ENCODE measurements at places on chromosomes 11 and 22.

- no peak for DNase-seq
These were observed 390.9 kb upstream of the ARHGAP42 start for GRCh38 chr11:100296051-100296679.

- no peak for DNase-seq
These were observed 125.0 kb downstream of the RASSF10 start for GRCh38 chr11:13134066-13134465.

GRCh38 chr11:19813158-19813879 lies 100.7 kb downstream of the NAV2 start:
- no peak for DNase-seq

GRCh38 chr11:2142762-2143202 lies 3.6 kb upstream of the IGF2 start:
- DNase-seq, result peak; percentile 92

- DNase-seq, result no peak
These were observed 93.2 kb downstream of the EXT2 start for GRCh38 chr11:44188643-44189042.

- no peak for DNase-seq
These were observed 182.9 kb upstream of the CTSC start for GRCh38 chr11:88520391-88520790.

- no peak for DNase-seq
These were observed 4.9 kb downstream of the MMP13 start for GRCh38 chr11:102950622-102951081.

- DNase-seq, result no peak
These were observed 47.5 kb downstream of the IGLL5 start for GRCh38 chr22:22935056-22935545.

DNA sequence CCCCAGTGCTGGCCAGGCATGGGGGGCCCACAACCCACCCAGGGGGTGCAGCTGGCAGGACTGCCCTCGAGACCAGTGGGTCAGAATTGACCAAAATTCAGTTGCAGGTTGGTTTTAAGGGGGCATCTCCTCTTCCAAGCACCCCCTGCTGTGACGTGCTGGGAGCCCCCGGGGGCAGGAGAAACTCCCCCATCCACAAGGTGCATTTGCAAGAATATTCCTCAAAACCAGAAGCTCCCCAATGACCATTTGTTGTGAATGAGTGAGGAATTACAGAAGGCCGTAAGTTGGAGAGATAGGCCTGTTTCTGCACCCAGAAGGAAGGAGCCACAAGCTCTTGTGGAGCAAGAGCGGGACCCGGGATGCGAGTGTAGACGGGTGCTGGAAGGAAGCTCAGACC lies 414.5 kb downstream of the BRD1 start:
- no peak for DNase-seq

- no peak for DNase-seq
These were observed 61.8 kb upstream of the UBASH3B start for GRCh38 chr11:122593473-122594420.

DNA sequence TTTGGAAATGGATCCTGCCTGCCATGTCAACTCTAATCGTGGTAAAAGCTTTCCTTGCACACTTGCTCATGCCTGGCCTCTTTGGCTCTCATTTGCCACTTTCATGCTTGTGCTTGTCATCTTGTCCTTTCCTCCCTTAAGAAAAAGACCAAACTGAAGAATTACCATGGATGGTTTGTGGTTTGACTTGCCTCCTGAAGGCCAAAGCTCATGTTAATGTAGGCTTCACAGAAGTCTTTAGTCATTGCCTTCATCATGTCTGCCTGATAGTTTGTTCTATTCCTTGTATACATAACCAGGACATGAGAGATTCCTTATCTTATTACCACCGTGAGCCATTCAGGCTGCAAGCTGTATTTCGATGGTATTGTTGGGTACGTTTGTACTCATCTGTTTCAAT lies 17.3 kb downstream of the TEAD1 start:
- DNase-seq, result no peak

DNA sequence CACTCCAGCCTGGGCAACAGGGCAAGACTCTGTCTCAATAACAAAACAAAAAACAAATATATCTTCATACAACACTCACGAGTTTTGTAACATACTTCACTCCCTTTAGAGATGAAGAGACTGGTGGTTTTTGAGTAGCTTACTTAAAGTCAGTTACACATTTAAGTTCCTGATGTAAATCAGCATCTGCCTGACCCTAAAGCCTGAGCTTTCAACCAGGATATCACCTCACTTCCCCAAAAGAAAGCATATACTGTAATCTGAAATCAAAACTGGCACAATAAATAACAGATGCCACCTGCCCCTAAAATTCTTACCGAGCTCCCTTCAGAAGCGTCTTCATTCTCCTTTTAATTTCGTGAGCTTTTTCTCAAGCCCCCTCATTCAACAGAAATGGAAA lies 31.5 kb downstream of the LARGE1 start:
- no peak for DNase-seq

DNA sequence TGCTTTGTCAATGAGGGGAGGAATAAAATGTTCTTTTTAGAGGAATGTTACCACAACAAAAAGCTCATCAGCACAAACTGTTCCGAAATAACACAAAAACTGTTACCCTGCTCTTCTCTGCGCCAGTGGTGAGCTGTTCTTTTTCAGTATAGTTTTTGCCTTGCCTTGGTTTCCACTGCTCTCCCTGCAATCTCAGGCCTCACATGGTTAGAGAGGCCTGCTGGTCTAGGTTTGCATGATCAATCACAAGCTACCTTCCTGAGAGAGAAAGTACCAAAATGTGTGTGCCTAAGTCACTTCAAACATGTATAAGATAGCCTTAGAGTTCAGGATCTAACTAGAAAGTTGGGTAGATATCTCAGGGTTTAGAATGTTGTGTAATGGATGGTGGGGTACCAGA lies 114.6 kb downstream of the STIM1 start:
- DNase-seq, result no peak

- no peak for DNase-seq
These were observed 1552.7 kb upstream of the TENM4 start for GRCh38 chr11:80993536-80993935.

- DNase-seq, result no peak
These were observed 9.9 kb downstream of the LINC01488 start for GRCh38 chr11:69491071-69492031.

- DNase-seq, result no peak
These were observed 5.0 kb upstream of the MYOD1 start for GRCh38 chr11:17714356-17714854.

DNA sequence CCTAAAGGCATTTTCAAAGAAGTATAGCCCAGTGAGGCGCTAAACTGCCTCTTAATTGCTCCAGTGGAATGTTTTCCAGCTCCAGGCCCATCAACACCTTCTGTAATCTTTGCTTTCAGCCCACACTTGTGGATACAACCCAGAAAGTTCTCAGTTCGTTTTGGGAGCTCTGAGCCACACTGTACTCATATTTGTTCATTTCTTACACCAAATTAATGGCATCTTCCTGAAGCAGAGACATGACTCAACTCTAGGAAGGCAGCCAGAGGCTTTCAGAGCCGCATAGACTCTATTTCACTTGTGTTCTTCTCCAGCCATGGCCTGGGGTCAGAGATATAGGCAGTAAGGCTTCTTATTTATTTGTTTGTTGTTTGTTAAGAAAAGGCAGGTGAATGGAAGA lies 175.5 kb upstream of the NCAM1 start:
- no peak for DNase-seq

DNA sequence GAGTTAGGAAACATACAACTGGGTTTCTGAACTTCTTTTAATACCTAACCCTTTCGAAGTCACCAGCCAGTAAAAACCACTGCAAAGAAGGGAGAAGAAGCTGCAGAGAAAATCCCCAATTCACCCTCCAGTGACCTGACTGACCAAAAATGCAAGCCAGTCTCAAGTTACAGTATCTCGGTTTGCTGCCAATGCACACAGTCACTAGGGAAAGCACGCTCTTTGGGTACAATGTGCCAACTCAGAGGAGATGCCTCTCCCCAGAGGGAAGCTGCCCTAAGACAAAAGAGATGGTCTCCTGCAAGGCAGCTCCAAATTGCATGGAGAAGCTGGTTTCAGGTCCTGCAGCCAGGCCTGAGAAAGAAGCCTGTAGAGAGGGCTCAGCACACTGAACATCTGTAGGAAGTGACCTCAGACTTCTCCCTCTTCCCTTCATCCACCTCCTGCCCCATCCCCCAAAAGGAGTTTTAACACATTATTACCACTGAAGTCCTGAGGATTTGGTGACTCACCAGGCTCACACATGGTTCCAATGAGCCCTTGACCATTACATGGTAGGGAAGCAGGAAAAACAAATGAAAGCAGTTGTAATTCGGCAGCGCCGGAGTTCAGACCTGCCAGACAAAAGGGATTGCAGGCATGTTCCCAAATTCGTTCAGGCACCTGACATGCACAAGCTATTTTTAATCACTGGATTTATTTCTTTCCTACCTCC lies 90.1 kb downstream of the ETS1 start:
- no peak for DNase-seq

GRCh38 chr11:109363682-109364081 lies 58.3 kb upstream of the C11orf87 start:
- no peak for DNase-seq

Data from suppressor macrophage treated with lipopolysaccharide for 4 hours (primary cell).